ENCODE measurements at places on chromosomes 1 and 21. TPM values are rescaled to one million over a fixed set of nuclear protein-coding genes. Genes with fewer than 3 reads are reported as not detected.

The PRAMEF2 gene
- polyA plus RNA-seq: not detected

GRCh38 chr1:171185091-171185490, at the start of gene FMO2:
Gene FMO2, plus strand, starts transcription at chr1:171185300. Its CDS starts 414 bp downstream, at chr1:171185714.
- no peaks in the 10 kb centered on the region for H3K36me3 ChIP-seq
- H3K4me3 ChIP-seq: no peak within 1 kb of the TSS
- DNase-seq: no peak
- no peaks in the 10 kb centered on the region for H3K27me3 ChIP-seq
- H3K4me1 ChIP-seq: no peaks in the 10 kb centered on the region

The IGSF3 gene
- 7.9 TPM for polyA plus RNA-seq

DNA sequence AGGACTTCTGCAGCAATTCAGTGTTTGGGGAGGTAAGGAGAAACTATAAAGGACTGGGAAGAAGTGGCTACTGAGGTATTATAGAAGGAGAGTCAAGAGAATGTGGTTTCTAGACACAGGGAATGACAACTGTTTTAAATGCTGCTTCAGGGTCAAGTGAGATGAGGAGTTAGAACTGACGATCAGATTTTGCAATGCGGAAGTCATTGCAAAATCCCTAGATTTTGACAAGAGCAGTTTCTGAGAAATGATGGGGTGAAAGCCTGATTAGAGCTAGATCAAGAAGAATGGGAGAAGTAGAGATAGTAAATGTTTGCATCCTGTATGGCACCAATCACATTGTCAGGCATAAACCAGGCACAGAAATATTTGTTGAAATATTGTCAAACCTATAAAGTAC, 4.7 kb upstream of the TSNAX start:
- no peak overlapping the region for H3K4me3 ChIP-seq
- no peak overlapping the region for H3K27ac ChIP-seq
- H3K27me3 ChIP-seq: no peaks in the 10 kb centered on the region
- peaks cover 9% of the 10 kb centered on the region for H3K4me1 ChIP-seq
- no peaks in the 10 kb centered on the region for H3K36me3 ChIP-seq

The SPATA45 gene
- polyA plus RNA-seq: not detected

DNA sequence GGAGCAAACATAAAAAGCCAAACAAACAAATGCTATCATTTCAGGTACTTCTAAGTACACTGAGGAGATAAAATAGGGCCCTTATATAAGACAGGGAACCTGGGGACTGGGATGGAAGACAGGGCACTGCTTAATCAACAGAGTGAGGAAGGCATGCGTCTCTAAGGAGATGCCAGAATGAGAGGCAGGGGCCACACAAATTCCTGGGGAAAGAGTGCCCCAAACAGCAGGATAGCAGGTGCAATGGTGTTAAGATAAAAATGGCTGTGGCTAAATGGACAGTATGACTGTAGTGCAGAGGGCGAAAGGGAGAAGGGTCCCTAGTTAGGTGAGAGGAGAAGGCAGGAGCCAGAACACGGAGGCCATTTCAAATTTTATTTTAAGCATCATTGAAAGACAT, 113.9 kb downstream of the ZBTB18 start:
- H3K4me3 ChIP-seq: no peak overlapping the region
- H3K27me3 ChIP-seq: no peaks in the 10 kb centered on the region

The RNU1-4 gene
- not detected for polyA plus RNA-seq
